Pulmonary artery endothelial cell (primary cell): ENCODE measurements at places on chromosomes 3 and 15.

GRCh38 chr3:85476891-85477495 lies 518.2 kb downstream of the CADM2 start:
- no peak for DNase-seq

DNA sequence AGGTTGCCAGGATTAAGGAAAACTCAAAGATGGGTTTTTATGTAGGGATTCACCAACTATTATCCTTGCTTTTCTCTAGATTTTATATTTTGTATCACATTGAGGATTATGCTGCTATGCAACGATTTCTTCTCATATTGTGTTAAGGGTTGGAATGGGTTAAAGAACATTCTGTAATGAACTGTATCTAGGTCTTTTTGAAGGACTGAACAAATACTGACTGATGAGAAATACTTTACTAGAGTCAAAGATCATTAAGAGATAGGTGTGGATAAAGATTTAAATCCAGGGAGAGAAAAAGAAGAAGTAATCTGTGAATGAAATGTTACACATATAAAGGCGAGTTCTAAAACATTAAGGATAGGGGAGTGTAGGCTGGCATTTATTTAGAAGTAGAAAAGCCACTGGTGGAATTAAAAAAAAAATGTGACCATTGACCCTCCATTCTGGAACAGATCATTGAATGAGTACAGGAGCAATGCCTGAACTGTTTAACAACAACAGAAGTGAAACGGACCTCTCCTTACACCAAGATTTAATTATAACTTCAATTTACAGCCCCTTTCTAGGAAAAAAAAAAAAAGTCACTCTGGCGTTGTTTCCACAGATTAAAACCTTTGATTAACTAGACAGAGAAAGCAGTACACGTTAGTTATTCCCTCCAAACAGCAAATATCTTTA lies 39.2 kb downstream of the PROS1 start:
- no peak for DNase-seq

DNA sequence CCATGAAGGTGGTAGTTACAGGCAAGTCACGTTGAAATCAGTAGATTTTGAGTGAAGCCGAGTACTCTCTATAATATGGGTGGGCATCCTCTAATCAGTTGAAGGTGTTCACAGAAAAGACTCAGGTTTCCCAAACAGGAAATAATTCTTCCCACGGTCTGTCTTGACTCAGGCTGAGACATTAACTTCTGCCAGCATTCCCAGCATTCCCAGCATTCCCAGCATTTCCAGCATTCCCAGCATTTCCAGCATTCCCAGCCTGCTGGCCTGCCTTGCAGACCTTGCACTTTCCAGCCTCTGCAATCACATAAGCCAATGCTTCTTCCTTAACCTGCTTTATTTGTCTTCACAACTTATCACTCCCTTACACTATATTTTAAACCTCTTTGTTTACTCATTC lies 542.3 kb upstream of the ROBO2 start:
- DNase-seq: no peak

DNA sequence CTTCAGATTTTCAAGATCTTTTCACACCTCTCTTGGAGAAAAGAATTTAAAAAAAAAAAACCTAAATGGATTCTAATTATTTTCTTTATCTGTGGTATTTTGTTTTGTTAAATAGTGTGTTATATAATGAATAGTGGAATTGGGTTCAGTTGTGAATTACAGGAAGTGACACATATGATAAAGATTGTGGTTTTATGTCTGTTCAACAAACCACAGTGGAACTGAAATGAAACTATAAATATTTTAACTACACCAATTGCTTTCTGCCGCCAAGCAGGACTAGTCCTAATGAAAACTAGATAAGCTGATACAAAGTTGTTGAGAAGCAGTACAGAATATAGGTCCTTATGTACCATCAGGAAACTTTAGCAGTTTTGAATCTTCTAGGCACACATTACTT lies 121.6 kb downstream of the UBE2E2 start:
- DNase-seq: peak; percentile 44

DNA sequence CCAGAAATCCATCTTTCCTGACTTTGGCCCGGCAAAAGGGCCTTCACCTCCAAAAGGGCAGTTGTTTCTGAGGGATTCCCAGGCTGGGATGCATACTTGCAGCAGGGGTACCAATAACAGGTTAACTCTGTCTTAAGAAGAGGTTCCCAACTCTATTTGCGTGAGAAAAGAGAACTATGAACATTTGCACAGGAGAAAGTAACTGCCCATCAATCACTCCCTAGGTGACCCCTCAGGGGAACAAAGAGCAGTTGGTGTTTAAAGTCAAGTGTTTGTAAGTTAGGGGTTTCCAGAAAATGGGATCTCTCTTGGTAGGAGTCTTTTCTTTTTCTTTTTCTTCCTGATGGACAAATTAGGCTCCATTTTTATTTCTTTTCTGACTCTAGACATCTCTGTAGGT lies 97.3 kb downstream of the EPHB1 start:
- no peak for DNase-seq

DNA sequence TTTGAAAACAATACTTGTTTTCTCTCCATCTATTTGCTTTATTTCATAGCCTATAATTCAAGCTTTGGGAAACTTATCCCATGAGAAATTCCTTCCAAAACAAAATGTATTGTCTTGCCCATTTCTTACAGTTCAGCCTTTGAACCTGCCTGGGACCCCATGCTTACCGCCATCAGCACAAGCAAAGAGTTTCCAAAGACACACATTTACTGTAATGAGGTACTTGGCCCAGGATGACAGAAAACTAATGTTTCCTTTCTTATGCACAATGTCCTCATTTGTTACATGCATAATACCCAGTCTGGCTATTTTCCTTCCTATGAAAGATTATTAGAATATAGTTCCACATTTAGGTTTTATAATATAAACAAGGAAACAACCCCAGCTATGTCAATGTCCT lies 180.4 kb downstream of the GAP43 start:
- DNase-seq: no peak

GRCh38 chr15:100483370-100483769 lies 45.4 kb downstream of the CERS3 start:
- no peak for DNase-seq

- DNase-seq: no peak
Observed at GRCh38 chr3:61420136-61420759, 141.1 kb upstream of the PTPRG start.

GRCh38 chr3:72042397-72043203 lies 257.7 kb upstream of the PROK2 start:
- no peak for DNase-seq

- DNase-seq: no peak
Observed at GRCh38 chr3:169665264-169666075, 2.0 kb upstream of the MECOM start.

GRCh38 chr15:84955089-84955848 lies 26.4 kb upstream of the PDE8A start:
- DNase-seq: peak; percentile 41

GRCh38 chr3:184700759-184701158 lies 11.1 kb downstream of the MAGEF1 start:
- DNase-seq: no peak

DNA sequence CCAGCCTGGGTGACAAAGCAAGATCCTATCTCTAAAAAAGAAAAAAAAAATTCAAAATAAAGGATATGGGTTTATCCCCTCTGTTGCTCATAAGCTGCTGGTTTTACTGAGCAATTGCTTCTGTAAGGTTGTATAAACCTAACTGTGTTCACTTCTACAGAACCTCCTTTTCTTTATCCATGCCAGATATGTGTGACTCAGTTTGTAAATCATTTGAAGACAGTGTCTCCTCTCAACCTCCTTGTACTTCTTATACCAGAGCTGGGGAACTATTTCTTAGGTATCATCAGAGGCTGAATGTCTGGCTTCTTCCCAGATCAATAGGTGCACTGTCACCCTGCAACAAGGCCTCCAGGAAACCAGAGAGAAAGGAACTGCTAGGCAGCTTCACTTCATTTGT lies 273.8 kb downstream of the CD47 start:
- no peak for DNase-seq

DNA sequence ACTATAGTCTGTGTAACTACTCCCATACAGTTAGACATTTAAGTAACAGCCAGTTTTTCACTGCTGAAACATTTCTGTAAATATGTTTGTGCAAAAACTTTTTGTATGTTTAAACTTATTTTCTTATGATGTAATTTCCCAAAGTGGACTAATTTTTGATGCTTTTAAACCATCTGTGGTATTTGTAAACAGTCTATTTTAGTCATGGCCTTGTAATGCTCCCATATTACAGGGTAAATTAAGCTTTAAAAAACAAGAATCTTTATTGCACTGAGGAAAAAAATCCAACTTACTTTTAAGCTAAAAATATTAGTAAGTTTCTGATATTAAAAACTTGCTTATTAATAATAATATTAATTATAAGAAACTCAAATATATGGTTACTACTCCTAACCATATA lies 13.5 kb downstream of the CCDC14 start:
- DNase-seq: no peak

DNA sequence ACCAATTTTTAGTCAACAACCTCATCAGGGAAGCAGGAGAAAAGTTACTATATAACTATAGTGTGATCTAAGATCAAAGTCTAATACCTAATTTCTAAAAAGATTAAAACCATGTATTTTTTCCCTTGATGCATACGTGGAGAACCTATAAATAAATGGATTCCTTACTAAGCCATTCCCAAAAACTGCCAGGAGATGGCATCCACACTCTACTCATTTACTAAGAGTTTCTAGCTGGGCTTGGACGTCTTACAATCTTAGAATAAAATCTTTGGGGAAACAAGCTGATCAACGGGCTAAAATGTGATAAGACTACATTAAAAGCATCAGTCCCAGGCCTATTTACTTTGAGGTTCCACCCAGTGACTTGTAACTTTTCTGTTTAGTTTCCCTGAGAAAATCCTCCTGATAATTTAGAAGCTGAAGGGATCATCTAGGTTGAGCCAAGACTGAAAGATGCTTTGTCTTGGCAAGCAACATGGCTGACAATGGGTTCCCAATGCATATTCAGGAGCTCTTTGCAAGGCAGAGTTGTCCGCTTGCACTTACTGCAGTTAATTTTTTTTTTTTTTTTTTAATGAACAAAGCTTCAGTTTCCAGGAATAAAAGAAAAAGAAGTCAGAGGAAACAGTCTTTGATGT lies 85.5 kb upstream of the FGF12 start:
- DNase-seq: no peak

DNA sequence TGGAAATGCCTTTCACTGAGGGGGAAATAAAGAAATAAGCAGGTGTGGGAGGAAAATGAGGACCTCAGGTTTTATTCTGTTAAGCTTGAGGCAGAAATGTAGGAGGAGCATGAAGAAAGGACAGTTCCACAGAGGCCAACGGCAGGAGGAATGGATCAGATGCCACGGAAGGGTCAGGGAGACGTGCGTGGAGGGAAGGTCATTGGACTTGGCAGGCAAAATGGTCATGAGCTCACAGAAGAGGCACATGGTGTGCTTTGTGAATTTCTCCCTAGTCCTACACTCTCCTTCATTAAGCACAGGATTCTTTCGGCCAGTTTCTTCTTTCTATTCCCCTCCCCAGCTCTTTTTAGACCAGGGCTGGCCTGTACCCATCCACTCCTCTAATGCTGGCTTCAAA lies 32.5 kb upstream of the THSD4 start:
- DNase-seq: no peak

DNA sequence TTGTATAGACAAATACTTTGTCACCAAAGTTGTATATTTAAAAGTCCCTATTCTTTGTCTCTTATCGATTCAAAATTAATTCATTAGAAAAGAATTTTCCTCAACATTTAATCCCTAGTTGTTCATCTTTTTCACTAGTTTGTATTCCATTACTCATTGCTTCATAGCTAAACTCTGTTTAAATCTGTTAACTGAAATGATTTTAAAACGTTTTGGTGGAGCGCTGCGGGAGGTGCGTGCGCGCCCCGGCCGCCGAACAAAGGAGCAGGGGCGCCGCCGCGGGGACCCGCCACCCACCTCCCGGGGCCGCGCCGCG lies 56.4 kb upstream of the GOLGA8A start:
- DNase-seq: no peak

DNA sequence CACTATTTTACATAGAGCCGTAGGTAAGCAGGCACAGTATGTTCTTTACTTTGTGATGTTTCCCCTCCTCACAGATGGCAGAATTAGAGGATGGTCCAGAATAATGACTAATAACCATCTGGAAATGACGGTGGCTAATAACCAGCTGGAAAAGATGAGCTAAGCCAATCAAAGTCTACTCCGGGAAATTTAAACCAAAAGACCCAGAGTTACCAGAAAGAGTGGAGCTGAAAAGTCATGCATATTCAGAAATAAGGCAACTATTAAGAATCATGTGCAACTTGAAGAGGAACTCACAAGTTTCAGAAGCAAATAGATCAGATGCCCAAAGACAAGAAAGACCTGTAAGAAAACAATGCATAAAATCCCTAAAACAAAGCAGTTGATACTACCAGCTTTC lies 33.6 kb downstream of the DMXL2 start:
- DNase-seq: no peak

DNA sequence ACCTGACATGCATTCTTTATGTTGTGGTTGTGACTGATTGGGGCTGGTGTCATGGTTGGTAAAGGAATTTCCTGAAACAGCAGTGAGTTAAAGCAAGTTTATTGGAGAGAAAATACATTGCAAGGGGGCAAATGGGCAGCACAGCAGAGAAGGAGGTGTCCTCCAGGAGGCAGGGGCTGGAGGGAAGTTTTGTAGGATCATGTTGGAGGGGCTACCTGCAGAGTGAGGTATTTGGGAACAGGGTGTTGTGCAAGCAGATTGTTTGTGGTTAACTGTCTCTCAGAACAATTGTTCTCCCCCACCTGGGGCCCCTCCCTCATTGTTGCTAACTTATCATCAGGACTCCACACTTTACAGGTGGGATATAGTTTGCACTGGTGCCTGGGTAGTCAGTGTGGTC lies 196.0 kb downstream of the NSUN3 start:
- no peak for DNase-seq

- no peak for DNase-seq
Observed at GRCh38 chr15:42033214-42033873, 12.5 kb upstream of the PLA2G4E start.
